ENCODE measurements at places on chromosomes 5 and 9.

- no peak overlapping the region for H3K4me3 ChIP-seq
- H3K4me1 ChIP-seq = peaks cover 26% of the 10 kb centered on the region
- H3K27me3 ChIP-seq = no peaks in the 10 kb centered on the region
- H3K27ac ChIP-seq = no peak overlapping the region
These were observed 9.9 kb downstream of the PHAX start for GRCh38 chr5:126610616-126611015.

DNA sequence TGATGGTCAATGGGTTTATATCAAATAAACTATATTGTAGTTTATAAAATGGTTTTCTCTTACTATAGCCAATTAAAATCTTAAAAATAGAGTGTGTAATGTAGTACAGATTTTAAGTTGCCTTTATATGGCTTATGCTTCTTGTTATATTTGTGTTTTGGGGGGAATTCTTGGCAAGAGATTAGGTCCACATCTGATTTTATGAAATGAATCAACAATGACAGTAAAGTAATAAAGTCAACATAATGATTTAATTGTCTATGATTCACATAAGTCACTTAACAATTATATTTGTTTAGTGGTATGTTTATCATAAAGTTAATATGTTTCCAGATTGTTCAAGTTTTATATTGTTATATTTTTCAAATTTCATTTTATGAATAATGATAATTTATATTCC is 164.8 kb downstream of the COMMD10 start:
- H3K27ac ChIP-seq = no peak overlapping the region
- H3K4me3 ChIP-seq = no peak overlapping the region
- H3K36me3 ChIP-seq = peaks cover 3% of the 10 kb centered on the region
- no peak for DNase-seq

DNA sequence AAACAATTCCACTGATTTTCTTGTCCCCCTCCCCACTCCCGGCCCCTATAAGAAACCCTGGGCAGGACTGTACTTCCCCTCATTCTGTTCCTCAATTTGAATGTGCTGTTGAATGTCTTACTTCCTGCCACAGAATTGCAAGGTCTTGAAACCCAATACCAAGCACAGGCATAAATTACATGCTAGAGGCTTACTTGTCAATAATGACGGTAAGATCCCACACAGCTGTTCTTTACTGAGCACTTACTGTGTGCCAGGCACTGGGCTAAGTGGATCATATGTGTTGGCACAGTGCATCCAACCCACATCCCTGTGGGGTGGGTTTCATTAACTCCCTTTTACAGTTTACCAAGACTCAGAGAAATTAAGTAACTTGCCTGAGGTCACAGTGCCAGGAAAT is 63.4 kb downstream of the MVB12B start:
- H3K36me3 ChIP-seq = no peaks in the 10 kb centered on the region
- no peak overlapping the region for H3K27ac ChIP-seq
- peaks cover 2% of the 10 kb centered on the region for H3K27me3 ChIP-seq
- H3K4me3 ChIP-seq = no peak overlapping the region
- H3K4me1 ChIP-seq = peaks cover 25% of the 10 kb centered on the region

- no peaks in the 10 kb centered on the region for H3K4me1 ChIP-seq
- no peak overlapping the region for H3K4me3 ChIP-seq
- H3K27ac ChIP-seq = no peak overlapping the region
- H3K36me3 ChIP-seq = no peaks in the 10 kb centered on the region
- DNase-seq = no peak
- H3K27me3 ChIP-seq = no peaks in the 10 kb centered on the region
These were observed 99.4 kb upstream of the TARS1 start for GRCh38 chr5:33341351-33341750.

Measured in activated naive CD4-positive, alpha-beta T cell treated with anti-CD3 and anti-CD28 coated beads, Interleukin-2, amount 10 ng/mL, durations not matched to agents 7 days and 5 days (primary cell).